Breast epithelium (tissue), 4 donors: ENCODE measurements at places on chromosomes 7 and 10.

DNA sequence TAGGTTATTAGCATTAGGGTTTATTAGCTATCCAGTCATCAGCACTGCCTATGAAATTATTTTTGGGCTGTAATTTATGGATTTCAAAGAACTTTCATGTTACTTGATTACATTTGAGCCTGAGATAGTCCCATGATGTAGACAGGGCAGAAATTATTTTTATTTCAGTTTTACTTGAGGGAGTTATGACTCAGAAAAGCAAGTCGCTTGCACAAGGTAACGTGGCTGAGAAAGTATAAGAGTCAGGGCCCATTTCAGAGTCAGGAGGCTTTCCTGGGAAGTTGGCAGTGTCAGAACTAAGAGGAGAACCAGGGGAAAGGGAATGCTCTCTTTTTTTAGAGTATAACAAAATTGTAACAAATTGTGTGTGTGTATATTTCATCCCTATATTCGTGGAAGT lies 16.5 kb downstream of the GATA3 start:
- no peak for DNase-seq

DNA sequence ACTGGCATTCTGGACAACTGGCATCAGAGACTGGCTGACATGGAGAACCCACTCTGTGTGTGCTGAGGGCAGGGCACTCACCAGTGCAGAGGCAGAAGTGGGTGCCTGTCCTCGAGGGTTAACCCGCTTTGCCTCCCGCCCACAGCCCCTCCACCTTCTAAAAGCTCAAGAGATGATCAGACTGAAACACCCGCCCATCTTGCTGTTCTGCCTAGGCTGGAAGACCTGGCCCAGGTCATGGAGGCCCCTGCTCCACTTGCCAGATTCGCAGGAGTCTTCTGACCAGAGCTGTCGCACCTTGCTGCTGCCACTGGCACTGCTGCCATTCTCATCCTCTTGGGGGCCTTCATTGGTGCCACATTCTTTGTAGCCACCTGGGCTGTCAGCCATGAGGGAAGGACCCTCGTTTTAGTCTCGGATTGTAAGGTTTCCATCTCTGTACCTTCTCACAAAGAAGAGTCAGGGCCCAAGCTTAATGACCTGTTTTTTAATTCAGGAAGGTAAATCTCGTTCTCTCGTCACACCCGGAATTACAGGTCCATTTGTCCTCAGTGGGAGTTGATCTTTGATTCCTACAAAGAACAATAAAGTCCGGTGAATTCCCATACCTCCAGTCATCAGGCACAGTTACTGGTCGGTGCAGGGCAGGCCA lies 1.9 kb downstream of the CYREN start:
- DNase-seq = no peak

DNA sequence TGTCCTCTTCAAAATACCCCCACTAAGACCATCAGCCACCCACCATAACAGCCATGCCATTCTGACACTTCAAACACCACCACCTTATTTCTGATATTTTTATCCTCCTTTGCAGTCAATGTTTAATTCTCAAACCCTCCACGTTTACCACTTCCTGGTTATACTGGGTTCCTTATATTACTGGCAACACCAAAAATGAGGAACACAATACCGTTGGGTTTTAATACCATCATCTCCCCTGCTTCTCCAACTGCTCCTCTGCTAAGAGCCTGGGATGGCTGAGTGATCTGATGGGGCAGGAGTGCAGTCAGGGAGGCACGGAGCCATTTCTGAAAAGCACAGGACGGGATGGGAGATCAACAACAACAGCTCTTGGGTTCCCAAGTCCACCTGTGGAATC lies 140.5 kb downstream of the CHCHD3 start:
- DNase-seq = no peak

DNA sequence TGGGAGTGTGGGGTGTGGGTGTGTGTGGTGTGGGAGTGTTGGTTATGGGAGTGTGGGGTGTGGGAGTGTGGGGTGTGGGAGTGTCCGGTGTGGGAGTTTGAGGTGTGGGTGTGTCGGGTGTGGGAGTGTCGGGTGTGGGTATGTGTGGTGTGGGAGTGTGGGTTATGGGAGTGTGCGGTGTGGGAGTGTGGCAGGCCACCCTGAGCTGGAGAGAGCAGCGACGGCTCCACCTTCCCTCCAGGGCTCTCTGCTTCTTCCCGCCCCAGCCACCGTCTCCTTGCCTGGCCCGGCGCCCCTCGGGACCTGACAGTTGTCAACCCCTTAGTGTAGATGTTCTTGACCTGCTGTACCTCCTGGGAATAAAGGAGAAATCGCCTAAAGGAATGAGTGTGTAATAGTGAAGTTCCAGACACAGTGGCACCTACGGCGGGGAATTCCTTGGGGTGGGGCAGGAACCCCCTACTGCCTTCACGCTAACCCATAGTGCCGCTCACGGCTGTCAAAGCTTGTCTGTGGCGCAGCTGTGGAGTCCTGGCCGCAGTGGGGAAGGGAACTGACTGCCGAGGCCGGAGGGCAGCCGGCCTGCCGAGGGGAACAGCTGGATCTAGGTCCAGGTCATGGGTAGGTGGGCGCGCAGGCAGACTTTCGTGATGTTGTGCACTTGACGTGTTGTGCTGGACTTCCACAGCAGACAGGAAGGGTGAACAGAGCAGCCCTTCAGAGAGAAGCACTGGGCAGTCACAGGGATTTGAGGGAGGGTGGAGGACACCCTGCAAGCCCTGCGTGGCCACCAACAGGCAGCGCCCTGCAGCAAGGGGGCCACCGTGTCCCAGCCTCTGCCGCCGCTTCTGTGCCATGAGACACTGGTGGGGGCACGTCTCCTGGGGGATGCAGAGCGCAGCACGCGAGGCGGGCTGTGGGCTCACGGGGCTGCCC lies 49.0 kb upstream of the EN2 start:
- no peak for DNase-seq

DNA sequence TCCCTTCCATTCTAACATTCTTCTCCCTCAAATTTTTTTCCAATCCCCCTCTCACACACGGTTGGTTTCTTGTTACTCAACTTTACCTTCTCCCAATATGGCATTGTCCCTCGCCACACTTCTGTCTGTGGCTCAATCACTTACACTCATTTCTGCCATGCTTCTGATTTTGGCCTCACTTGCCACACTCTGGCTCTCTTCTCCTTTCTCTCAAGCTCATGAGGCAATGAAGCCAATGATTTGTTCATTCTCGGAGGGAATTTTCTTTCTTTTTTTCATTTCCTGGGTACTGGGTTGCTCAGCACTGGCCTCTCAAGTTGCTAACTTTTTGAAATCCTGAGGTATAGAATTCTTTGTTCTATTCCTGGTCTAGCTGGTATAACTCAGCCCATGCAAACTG lies 4.0 kb upstream of the MYOZ1 start:
- no peak for DNase-seq

GRCh38 chr10:51447119-51447518 lies 252.3 kb downstream of the CSTF2T start:
- no peak for DNase-seq

DNA sequence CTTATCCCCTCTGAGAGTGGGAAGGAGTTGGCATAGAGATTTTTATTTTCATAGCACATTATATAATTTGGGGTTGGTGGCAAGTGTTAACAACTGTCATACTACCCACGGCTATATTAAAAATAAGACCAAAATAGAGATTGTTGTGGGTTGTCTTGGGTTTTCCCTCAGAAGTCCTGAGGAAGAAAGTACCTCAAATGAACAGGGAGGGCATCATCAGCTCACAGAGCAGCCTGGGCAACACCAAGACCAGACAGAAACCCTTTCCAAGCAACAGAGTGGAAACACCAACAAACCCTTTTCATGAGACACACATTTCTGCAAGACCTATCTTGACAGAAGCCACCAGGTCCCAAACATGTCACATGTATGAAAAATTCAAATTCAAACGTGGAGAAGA lies 121.2 kb downstream of the GLI3 start:
- DNase-seq = no peak

DNA sequence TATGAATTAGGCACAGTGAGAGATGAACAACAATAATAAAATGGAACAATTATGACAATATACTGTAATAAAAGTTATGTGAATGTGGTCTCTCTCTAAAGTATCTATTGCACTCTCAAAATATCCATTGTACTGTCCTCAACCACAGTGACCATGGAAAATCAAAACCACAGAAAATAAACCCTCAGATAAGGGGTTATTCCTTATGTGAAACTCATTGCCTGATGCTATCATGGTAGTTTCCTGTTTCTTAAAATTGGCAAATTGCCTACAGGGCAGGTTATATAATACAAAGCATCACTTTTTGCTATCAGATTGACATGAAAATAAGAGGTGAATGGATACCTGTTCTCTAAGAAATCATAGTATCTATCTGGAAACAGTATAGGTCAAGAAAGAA lies 3.8 kb downstream of the MCM10 start:
- DNase-seq = no peak

DNA sequence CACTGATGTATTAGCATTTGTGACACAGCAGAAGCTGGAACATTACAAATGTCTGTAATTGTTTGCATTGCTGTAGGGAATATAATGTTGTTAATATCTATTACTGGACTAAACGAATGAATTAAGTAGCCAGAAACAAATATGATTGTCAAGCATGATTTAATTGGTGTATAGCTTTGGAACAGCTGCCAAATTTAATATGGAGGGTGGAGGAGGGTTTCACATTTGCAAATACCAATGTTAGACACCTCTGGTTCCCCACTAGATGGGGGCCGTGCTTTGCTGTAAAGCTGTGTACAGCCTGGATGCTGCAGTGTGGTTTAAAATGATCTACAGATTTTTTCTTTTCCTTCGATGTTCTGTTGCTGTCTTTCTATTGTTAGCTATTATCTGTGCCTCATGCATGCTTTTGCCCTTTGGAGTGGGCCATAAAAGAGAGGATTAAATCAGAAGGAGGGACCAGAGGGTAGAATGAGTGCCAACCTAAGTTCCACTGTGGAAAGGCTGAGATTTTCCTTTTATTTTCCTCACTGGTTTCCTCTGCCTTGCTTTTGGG lies 23.1 kb downstream of the DNAJB9 start:
- no peak for DNase-seq

- no peak for DNase-seq
These were observed 3.1 kb downstream of the FLNC start for GRCh38 chr7:128833148-128833945.

DNA sequence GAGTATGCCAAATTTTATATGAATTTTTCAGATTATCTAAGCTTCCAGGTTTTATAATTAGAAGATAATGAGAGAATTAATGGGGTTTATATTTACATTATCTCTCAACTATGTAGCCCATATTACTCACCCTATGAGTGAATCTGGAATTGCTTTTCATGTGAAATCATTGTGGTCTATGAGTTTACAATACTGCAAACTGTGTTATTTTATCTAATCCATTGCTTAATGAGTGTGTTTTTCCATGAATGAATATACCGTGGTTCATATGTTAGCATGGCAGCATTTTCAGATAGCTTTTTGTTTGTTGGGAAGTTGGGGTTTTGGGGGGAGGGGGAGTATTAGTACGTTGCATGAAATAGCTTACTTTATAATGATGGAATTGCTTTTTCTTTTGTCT lies 44.5 kb downstream of the FGFBP3 start:
- DNase-seq = no peak

GRCh38 chr7:26603631-26604030 lies 260.8 kb downstream of the SKAP2 start:
- no peak for DNase-seq

- no peak for DNase-seq
These were observed 9.3 kb upstream of the PDE1C start for GRCh38 chr7:32079510-32079909.

DNA sequence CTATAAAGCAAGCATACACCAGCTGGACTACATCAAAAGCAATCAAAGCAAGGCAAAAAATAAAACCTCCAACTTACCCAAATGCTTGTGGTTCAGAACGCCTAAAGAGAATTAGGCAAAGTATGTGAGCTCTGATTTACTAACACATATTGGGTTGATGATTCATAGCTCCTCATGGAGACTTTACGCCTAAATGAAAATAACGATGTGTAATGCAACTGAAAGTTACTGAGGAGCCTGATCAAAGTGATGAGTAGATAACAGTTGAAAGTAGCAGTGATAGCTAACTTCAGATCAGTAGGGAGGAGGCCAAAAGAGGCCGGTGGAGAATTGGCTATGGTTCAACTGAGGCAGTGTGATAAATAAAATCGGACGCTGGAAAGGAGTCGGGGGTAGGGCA lies 85.0 kb downstream of the MPP7 start:
- DNase-seq = no peak

- DNase-seq = no peak
These were observed 22.4 kb downstream of the NACAD start for GRCh38 chr7:45066409-45066808.

GRCh38 chr7:132049462-132050304 lies 493.3 kb upstream of the PODXL start:
- no peak for DNase-seq

- DNase-seq = no peak
These were observed 94.0 kb downstream of the ADARB2 start for GRCh38 chr10:1643161-1643907.
